ENCODE measurements at places on chromosomes 5 and 9.

DNA sequence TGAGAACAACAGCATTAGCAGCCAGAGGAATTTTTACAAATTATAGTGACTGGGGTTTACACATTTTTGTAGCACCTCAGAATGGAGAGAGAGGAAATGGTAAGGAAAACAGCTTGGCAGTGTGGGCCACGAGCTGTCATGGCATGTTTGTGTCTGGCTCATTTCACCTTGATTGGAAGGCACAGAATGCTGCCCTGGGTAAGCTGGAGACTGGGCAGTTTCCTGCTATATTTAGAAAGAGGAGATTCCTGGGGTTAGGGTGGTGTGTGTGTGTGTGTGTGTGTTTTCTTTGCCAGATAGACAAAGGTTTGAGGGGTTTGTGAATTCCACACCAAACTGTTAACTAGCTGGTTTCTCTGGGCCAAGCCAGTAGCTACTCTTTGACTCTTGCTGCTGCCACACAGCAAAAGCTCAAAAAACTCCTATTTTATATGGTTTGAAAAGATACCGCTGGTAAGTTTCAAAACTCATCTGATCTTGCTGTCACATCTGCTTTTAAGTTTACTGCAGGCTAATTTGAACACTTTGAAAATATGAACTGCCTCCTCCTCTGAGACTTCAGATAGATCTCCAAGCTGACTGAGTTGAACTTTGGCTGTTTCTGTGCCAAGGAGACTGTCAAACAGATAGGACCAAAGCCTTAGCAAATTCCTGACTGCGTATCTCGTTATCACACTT is 9.1 kb downstream of the ARHGAP26 start:
- DNase-seq, result no peak

- DNase-seq, result no peak
These were observed 465.2 kb downstream of the GADD45G start for GRCh38 chr9:90070056-90070455.

GRCh38 chr9:111516061-111516465 is 8.9 kb upstream of the ZNF483 start:
- DNase-seq, result no peak

- DNase-seq, result no peak
These were observed 1185.5 kb upstream of the WWC1 start for GRCh38 chr5:167105941-167106340.

DNA sequence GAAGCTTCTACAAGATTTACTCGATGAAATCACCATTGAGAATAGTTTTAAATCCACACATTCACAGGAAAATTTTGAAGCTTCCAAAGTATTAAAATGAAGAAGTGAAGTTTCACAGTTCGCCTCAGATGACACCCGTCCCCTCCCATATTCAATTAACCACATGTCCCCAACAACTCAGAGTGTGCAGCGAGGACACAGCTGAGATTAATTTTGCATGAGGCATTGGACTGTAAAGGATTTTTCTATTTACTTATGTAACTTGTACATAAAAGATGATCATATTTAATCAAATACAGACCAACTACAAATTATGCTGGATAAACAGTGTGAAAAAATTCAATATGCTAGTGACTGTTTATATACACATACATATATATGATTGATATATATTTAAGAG is 84.7 kb upstream of the OLFM1 start:
- no peak for DNase-seq

All from natural killer cell treated with Interleukin-12 subunit alpha and Interleukin-12 subunit beta and Interleukin-15 and Interleukin-18, amount 100 ng/mL, for 72 hours (primary cell).